ENCODE measurements at places on chromosomes 7 and 10. TPM values are rescaled to one million over a fixed set of nuclear protein-coding genes. Genes with fewer than 3 reads are reported as not detected.

Gene LRRC17
- 4.2 TPM for total RNA-seq

Gene PNLIPRP1
- total RNA-seq: 1.2 TPM

Gene PLXNA4
- total RNA-seq: 9.0 TPM

Gene KCNMA1
- total RNA-seq: 10.7 TPM

Gene VAX1
- not detected for total RNA-seq

Gene DRGX
- total RNA-seq: not detected

Gene ELAPOR2
- total RNA-seq: 18.3 TPM

Gene AKR1C8
- total RNA-seq: 0.94 TPM

Gene MYO3A
- total RNA-seq: 0.18 TPM

Gene COMTD1
- 13.0 TPM for total RNA-seq

Gene TET1
- 10.4 TPM for total RNA-seq

DNA sequence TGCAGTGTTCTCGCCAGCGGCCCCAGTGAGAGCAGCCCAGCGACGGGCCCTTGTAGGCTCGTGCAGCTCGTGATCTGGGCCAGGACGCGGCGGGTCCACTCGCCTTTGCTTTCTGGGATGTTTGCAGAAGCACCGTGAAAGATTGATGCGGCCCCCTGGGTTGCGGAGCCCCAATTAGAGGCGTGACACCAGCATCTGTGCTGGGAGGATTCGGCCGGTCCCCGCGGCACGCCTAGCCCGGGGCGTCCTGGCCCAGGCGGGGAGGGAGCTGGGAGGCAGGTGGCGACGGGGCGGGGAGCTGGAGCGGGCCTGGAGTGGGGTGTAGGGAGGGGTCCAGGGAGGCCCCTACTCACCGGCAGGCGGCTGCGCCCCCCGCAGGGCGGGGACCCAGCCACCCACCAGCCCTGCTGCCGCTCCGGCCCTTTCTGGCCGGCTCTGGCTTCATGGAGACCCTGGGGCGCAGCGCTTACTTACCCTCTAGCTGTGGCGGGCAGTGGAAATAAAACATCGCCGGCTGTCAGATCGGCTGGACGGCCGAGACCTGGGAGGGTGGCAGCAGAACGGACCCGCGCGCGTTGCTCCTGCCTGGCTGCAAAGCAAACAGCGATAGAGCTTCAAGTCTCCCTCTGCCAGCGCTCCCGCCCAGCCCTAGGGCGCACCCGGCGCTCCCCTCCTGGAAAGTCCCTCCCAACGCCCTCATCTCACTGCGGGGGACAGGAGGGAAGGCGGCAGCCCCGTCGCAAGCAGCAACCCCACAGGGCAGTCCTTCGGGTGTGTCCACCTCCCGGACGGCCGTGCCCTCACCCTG lies 752 bp downstream of the DRGX start:
- no peak for DNase-seq

DNA sequence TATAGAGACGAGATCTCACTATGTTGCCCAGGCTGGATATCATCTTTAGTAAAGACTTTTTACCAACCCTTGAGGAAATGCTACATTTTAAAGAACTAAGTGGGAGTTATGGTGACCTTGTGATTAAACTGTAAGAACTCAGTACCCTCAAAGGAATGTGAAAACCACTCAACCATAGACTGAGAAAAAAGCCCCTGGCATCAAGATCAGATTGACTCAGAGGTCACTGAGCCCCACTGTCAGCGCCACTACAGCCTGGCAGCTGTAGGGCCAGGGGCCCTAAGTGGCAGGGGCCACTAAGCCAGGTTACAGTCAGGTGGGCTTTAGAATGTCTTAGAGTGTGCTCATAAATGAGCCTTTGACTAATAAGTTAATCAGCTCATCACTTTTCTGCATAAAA lies 55.9 kb downstream of the APBB1IP start:
- no peak for DNase-seq

GRCh38 chr7:114759347-114760062 lies 162.4 kb upstream of the MDFIC start:
- DNase-seq: no peak

DNA sequence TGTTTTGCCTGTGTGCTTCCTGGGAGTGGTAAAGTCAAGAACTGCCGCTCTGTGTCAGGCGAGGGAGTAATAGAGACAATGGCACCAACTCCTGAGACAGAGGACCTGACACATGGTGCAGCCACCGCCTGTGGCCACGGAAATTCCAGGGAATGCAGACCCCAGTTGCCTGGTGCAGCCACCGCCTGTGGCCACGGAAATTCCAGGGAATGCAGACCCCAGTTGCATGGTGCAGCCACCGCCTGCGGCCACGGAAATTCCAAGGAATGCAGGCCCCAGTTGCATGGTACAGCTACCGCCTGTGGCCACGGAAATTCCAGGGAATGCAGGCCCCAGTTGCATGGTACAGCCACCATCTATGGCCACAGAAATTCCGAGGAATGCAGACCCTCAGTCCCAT lies 8.7 kb downstream of the DIP2C start:
- DNase-seq: no peak

DNA sequence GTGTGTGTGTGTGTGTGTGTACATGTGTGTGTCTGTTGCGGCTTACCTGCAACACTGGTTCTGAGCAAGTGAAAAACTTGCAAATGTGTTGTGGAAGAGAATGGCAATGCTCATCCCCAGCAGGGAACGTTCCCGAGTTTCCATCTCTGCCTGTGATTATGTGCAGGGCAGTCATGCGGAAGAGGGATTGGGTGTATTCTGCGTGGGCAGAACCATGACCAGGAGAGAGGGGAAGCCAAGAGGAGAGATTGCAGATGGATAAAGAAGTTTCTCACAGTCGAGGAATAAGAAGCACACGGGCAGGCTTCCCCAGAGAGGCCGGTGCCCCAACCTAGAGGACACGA lies 99.9 kb downstream of the CTBP2 start:
- DNase-seq: no peak

DNA sequence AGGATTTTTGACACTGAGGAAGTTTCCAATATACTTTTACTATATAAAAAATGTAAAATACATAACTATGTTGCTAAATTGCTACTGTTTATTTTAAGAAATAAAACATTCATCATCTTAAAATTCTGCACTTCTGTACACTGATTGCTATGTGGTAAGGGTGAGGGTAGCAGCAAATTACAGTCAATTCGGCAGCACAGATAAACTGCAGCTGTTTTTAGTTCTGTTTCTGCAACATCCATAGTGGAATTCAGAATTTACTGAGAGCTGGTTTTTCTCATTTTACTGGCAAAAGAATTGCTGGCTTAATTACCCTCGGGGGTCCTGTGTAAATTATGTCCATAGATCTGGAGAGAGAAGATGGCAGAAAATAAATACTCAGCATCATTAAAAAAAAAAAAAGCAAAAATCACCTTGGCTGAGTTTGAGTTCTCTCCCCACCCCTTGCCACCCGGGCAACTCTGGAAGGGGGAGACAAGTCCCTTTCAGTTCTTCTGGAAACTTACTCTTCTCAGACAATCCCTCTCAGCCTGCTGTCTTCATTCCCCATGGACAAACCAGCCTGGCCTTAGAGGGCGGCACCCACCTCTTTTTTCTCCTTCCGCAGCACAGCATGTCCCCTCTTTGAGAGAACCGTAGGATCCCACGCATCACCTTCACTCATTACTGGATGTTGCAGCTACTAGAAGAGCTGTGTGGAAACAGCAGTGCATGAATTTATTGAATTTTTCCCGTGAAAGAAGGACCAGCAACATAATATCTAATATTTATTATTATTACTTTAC lies 501.1 kb upstream of the CELF2 start:
- no peak for DNase-seq

- DNase-seq: no peak
Measured at GRCh38 chr10:61024151-61024855, 80.3 kb upstream of the RHOBTB1 start.

- peak; percentile 94 for DNase-seq
Measured at GRCh38 chr10:129963641-129964501, at the start of gene EBF3. TSS of gene EBF3 (minus strand) at chr10:129964274. CDS start at chr10:129963768, 506 bp downstream.

- no peak for DNase-seq
Measured at GRCh38 chr10:78714225-78714624, 354.5 kb upstream of the ZMIZ1 start.

DNA sequence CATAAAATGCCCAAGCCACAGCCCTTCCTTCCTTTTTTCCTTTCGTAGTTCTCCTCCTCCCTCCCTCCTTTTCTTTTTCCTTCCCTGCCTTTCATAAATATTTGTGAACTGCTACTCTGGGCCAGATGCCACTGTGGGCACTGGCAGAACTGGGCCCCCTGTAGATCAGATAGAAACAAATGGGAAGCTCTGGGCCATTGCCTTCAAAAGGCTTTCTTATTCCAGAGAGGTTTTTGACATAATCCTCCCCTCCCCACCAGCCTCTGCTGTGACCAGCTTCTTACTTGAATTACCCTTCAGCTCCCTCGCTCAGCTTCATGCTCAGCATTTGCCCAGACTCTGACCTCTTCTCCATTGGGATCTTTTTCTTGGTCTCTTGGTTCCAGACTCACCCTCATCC lies 886.8 kb downstream of the LRMDA start:
- no peak for DNase-seq

DNA sequence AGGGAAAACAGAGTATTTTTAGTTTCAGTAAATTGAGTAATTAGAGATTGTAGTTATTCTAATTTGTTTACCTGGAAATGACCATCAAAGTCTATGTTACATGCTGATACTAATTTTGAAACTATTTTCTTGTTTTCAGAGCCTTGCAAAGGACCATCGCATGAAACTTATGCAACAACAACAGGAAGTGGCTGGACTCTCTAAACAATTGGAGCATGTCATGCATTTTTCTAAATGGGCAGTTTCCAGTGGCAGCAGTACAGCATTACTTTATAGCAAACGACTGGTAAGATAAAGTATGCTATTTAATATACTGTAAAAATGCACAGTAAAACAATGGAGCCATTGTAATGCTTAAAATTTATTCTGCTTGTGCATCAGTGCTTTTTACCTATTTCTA lies 78.5 kb downstream of the TRIM24 start:
- no peak for DNase-seq

DNA sequence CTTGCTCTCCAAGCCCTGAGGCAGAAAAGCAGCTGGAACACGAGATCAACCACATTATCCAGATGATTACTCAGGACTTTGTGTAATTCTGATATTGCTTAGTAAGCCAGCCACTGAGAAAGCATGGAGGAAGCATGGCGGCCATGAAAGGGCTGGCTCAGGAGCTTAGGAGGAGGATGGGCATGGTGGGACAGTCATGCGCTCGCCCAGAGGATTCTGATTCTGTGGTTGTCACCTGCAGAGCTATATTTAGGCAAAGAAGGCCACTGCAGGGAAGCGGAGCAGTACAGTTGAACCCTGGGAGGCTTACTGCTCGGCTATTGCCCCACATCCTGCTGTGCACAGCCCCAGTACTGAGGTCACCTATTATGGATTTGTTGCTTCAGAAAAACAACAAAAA lies 128.8 kb upstream of the DNAJB12 start:
- no peak for DNase-seq

DNA sequence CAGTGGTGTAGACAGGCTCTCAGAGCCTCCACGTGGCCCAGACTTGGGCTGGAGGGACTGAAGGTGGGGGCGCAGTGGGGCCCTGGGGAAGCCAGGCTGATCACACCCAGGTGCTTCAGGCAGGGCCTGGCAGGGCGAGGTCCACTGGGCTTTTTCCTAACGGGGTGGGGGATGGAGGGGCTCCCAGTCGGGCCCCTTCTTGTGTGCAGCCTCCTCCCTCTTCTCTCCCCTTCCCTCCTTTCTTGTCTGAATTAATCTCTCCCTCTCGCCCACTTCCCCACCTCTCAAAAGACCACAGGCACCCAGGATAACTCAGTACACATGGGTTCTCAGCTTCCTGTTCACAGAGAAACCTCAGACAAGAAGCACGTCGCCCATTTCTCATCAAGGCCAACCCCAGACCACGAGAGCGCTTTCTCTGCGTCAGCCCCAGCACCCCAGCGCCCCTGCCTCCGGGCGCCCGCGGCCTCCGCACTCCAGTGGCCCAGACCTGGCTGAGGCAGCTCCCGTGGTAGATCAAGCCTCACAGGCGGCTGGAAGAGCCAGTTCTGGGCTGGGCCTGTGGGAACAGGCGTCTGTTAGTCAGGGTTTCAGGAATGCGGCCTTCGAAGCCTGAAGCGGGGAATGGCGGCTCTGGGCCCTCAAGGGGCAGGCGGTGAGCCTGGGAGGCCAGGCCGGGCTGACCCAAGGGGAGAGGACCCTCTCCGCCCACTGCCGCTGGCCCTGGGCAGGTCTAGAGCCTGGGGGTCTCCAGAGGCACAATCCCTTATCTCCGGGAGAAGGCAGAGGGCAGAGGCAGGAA lies 50.6 kb downstream of the PWWP2B start:
- DNase-seq: no peak

GRCh38 chr7:156206174-156206573 lies 393.9 kb upstream of the SHH start:
- no peak for DNase-seq

DNA sequence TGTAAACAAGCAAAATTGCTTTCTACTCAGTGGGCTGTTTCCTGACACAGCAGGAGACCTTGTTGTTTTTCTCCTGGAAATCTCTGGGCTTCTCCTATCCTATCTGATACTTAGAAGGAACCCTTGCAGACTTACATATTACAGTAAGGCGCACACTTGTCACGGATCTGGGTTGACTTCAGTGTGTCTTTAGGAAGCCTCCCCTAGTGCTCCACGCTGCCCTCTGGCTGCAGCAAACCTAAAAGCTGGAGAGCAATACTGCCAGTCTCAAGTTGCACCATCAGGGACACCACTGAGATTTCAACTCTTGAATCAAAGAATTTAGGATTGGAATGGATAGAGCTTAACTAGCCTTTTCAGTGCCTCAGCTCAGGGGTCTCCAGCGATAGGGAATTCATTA lies 495.3 kb downstream of the LRMDA start:
- DNase-seq: peak; percentile 77

GRCh38 chr7:29190349-29191045 lies 4.1 kb upstream of the CHN2 start:
- no peak for DNase-seq

DNA sequence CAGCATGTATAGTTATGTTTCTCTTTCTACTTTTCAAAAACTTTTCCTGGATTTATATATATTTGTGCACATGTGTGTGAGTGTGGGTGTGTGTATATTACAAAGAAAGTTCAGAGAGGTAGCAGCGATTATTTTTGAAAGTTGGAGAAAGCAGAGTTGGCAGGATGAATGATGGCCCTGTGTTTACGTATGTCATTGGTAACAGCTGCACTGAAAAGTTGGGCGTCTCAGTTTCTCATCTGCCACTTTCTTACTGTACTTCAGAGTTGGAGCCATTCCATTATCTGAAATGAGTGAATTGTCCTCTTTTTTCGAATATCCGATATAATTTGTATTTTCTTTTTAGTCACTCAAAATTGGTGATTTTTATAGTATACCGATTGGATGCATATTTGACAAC lies 172.2 kb downstream of the CDK14 start:
- DNase-seq: no peak

Measured in sciatic nerve (tissue), 2 donors.